ENCODE measurements at places on chromosomes 11 and 22.

GRCh38 chr11:28108958-28109357, 770 bp downstream of the METTL15 start:
- no peak for DNase-seq

- no peak for DNase-seq
Observed at GRCh38 chr11:23991165-23991539, 505.7 kb upstream of the LUZP2 start.

GRCh38 chr11:57778318-57779037, 16.9 kb downstream of the CTNND1 start:
- peak; percentile 90 for DNase-seq

DNA sequence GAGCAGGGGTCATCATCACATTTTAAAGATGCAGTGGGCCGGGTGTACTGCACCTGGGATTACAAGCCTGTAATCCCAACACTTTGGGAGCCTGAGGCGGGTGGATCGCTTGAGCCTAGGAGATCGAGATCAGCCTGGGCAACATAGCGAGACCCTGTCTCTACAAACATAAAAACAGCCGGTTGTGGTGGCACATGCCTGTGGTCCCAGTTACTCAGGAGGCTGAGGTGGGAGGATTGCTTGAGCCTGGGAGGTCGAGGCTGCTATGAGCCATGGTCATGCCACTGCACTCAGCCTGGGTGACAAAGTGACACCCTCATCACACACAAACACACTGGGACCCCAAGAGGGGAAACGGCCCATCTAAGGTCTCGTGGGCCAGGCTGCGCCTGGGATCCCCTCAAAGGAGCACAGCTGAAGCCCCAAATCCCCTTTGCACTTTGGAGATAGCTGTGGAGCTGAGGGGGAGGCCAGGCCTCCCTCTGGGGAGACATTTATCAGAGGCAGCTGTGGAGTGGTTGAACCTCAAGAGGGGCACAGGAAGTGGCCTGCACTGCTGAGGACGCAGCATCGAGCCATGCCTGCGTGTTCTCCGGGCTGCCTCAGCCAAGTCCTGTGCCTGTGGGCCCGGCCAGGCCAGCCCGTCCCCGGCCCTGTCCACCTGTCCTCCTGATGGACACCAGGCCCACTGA, 27.5 kb downstream of the OSBPL5 start:
- DNase-seq, result no peak

DNA sequence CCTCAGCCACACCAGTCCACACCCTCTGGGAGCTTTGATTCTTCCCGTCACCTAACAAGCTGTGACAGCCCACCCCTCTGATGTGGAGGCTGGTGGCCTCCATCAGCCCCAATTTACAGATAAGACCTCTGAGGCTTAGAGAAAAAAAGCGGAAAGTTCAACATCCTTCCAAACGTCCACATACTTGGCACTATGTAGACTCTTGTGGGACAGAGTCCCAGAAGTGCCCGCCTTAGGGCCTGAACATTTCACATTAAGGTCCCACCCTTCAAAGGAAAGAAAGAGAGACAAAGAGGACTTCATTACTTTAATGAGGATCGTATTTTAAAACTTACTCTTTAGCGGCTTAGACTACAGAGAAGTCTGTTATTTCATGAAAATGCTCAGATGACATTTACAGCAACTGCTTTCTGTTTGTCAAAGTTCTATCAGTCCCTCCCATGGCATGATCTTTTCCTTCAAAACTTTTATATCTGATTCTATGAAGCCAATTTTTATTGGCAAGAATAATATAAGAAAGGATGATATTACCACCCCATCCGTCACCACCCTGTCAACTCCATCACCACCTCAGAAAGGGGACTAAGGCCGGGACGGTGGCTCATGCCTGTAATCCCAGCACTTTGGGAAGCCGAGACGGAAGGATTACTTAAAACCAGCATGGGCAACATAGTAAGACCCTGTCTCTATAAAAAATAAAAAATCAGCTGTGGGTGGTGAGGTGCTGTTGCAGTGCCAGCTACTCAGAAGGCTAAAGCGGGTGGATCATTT, 15.7 kb upstream of the SCGB1A1 start:
- DNase-seq, result no peak

- no peak for DNase-seq
Observed at GRCh38 chr11:34205326-34206035, 100.1 kb downstream of the NAT10 start.

GRCh38 chr22:19991645-19992451, 24.8 kb downstream of the ARVCF start:
- DNase-seq, result no peak

DNA sequence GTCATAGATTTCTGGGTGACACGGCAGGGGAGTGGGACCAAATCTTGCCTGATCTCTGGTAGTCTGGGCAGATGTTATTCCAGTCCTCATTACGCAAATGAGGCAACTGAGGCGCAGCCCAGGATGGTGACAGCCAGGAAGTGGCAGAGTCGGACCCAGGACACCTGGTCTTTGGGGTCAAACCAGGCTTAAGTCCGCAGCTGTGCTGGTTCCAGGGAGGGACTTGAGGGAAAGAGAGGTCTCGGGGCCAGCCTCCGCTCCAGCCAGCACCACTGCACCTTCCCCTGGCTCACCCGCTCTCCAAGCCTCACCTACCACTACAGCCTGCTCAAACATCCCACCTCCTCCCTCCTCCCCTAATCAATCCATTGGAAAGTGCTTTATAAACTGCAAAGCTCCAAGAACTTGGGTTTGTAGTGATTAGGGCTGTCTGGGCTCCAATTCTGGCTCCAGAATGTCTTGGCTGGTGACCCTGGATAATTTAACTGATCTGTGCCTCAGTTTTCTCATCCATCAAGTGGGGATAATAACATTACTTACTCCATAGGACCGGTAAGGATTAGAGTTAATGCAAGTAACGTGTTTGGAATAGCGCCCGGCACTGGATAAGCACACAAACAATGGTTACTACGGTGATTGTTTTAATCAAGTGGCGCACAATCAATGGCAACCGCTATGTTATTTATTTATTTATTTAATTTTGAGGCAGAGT, 526 bp upstream of the PNPLA5 start:
- DNase-seq, result no peak

DNA sequence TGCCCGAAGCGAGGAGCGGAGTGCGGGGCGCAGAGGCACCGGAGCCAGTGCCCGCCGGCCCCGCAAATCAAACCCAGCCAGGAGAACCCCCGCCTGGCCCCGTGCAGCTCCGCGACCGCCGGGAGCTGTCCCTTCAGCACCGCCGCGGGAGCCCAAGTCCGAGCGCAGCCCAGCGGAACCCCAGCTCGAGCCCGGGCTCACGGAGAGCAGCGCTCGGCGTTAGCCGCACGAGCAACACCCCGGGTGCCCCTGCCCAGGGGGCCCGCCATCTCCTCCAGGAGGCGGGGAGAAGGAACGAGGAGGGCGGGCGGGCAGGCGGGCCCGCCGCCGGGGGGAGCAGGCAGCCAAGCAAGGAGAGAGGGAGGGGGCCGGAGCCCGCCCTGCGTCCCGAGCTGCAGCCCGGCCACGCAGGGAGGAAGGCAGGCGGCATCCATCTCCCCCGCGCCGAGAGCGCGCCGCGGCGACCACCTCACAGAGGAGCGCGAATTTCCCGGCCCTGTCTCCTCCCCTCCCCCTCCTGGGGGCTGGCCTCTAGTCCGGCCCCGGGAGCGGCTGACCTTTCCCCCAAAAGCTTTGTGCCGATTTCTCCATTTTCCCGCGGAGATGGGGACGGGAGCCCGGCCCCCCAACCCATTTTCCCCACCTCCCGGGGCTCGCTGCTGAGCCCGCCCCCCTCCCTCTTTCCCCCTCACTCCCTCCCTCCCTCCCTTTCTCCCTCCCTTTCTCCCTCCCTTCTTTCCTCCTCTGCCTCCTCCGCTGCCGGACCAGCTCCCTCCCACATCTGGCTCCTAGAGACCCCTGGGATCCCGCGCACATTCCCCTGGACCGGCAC, 621 bp downstream of the KCNC1 start:
- no peak for DNase-seq

GRCh38 chr11:98772893-98773292, 247.9 kb upstream of the CNTN5 start:
- DNase-seq, result no peak

GRCh38 chr11:65639623-65640482, 2.0 kb downstream of the SIPA1 start:
- no peak for DNase-seq

GRCh38 chr11:1559111-1559951, 12.7 kb downstream of the DUSP8 start:
- DNase-seq, result peak; percentile 51

DNA sequence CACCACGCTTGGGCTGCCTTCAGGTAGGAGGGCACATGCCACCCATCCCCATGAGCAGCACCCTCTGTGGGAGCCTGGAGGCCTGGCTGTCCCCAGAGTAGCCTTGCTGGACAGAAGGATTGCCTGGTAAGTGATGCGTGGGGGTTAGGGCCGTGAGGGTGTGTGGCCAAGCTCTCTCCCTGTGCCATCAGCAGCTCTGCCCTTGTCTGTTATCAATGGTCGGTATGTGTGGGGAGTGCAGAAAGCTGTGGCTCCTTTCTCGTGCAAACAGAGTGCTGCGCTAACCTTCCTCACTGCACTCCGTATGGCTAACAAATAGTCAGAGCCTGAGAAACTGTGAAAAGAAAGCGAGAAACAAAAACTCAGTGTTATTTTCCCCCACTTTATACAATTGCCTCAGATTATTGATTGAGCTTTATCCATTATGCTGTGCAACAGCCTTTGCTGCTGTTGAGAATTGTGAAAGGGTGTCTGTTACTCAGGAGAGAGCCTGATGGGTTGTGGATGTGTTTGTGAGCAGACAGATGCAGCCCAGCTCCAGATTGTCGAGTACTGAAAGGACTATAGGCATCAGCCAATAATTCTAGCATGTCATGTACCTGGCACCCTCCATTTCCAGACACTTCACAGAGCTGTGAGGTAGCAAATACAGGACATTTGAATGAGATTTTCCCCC, 432.2 kb downstream of the NTM start:
- no peak for DNase-seq

GRCh38 chr22:41578818-41579217, 10.8 kb downstream of the PMM1 start:
- no peak for DNase-seq

DNA sequence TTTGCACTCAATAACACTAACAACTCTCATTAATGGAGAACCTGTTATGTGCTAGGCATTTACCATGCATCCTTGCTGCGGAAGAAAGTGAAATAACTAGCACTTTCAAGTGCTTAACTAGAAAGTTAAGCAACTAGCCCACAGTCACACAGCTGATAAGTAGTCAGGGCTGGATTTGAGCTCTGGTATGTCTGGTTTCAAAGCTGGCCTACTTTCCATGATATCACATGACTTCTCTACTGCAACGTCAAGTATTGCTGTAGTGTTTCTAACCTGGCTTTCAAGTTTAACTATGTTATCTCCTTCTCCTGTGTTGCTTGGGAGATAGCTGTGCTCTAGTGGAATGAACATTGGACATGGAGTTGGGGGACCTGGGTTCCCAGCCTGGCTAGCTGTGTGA, 12.1 kb downstream of the SLC15A3 start:
- no peak for DNase-seq

GRCh38 chr11:1864231-1864630, 11.3 kb downstream of the LSP1 start:
- no peak for DNase-seq

GRCh38 chr11:100329352-100329751, 357.7 kb upstream of the ARHGAP42 start:
- DNase-seq, result no peak

- peak; percentile 81 for DNase-seq
Observed at GRCh38 chr11:68354148-68354872, 41.9 kb downstream of the LRP5 start.

- DNase-seq, result no peak
Observed at GRCh38 chr11:131615611-131616010, 245.2 kb downstream of the NTM start.

- DNase-seq, result no peak
Observed at GRCh38 chr22:46918197-46918596, 155.7 kb downstream of the TBC1D22A start.

GRCh38 chr11:763073-763463, 14.2 kb downstream of the GATD1 start:
- no peak for DNase-seq

DNA sequence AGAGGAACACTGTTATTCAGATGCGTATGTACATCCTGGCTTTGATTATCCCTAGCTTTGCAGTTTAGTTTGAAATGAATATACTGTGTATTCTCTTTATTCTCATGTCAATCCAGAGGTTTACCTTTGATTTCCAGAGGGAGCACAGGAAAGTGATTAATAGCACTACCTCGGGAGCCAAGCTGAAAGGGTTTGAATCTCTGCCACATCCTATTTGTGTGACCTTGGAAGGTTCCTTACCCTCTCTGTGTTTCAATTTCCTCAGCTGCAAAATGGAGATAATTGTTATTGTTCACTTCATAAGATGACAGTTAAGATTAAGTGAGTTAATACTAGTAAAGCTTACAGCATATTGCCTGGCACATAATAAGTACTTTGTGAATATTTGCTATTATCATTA, 17.9 kb downstream of the ELMOD1 start:
- DNase-seq, result no peak

- DNase-seq, result no peak
Observed at GRCh38 chr22:17792299-17792698, 18.0 kb upstream of the BID start.

GRCh38 chr11:129846508-129847335, 31.1 kb downstream of the TMEM45B start:
- DNase-seq, result no peak

GRCh38 chr22:17368554-17369438, 464 bp upstream of the CECR2 start:
- no peak for DNase-seq

DNA sequence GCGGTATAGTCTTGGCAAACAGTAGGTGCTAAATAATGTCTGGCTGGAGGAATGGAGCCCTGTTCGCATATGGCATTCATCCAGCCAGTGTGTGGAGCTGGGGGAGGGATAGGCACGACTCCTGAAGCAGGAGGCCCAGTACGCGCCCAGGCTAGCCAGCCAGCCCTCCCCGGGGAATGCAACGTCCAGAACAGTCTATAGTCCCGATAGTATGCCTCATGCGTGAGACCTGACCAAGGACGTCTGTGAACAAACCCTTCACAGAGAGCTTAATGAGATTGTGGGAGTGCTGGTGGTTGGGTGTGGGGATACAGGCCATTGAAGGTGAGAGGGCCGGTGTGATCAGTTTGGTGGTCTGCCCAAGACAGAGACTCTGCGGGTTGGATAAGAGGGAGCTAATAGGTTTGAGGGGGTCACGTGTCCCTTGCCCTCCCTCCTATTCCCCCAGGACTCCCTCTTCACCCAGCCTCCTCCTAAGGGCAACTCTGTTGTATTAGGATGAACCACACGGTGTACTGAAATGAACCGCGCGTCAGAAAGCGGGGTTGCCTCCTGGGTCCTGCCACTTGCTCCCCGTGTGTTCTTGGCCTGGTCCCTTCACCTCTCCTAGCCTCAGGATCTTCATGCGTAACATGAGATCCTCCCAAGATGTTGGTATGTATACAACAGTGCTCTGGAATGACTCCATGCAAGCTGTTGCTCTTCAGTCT, 987 bp upstream of the GRIK4 start:
- no peak for DNase-seq

DNA sequence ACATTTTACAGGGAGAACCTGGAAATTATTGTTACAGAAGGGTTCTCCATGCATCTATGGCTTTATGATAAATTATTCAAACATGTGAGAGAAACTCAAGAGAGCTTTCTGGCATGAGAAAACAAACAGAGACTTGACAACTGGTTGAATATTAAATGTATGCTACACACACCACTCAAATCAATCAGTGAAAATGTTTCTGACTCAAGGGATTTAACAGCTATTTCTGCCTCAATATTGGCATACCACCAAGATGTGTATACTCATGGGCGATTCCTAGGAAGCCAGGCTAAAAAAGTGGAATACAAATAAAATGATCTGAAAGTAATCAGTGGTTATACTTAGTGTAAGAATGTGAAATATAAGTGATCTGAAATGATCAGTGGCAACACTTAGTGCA, 15.8 kb upstream of the OR51T1 start:
- no peak for DNase-seq

All from epithelial cell of proximal tubule (primary cell).